ENCODE measurements at places on chromosomes 5 and 9.
A peak's percentile ranks its signal among the peaks of the same experiment; 100 is the strongest.

- DNase-seq = no peak
Observed at GRCh38 chr5:33588654-33589372, 148.0 kb downstream of the TARS1 start.

DNA sequence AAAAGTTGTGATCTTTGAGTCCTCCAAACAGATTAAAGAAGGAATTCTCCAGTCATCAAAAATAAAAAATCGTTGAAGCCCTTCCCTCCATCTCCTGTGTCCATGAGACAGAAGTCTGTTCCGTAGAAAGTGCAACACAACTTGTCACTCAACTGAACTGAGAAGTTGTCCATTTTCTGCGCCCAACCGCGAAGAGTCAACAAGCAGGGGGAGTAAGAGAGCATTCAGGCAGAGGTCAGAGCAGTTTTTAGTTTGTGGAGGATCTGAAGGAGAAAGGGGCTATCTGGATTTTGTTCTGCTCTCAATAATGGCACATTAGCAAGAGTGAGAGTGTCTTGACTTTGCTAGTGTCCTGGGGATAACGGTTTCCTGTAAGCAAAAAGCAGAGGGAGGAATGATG, 303.9 kb downstream of the ICE1 start:
- no peak for DNase-seq

DNA sequence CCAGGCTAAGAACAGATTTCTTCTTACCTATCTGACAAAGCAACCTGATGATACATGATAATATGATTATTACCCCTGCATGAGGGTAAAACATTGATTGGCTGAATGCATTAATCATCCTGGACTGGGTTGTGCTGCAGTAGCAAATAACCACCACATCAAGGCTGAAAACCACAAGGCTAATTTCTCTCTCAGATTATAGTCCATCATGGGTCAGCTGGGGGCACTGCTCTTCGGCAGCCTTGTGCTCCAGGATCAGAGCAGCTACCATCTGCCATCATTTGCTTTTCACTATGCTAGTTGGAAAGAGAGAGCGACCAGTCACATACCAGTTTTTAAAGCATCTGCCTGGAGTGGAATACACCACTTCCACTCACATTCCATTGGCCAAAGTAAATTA, 383.5 kb downstream of the RASEF start:
- no peak for DNase-seq

- DNase-seq = peak; percentile 68
Observed at GRCh38 chr5:156460471-156460870, 133.5 kb downstream of the SGCD start.

GRCh38 chr5:61933787-61934626, 372.0 kb upstream of the KIF2A start:
- peak; percentile 48 for DNase-seq

- DNase-seq = peak; percentile 14
Observed at GRCh38 chr5:59485629-59486439, 407.7 kb downstream of the PDE4D start.
